ENCODE measurements at places on chromosomes 3 and 15.

DNA sequence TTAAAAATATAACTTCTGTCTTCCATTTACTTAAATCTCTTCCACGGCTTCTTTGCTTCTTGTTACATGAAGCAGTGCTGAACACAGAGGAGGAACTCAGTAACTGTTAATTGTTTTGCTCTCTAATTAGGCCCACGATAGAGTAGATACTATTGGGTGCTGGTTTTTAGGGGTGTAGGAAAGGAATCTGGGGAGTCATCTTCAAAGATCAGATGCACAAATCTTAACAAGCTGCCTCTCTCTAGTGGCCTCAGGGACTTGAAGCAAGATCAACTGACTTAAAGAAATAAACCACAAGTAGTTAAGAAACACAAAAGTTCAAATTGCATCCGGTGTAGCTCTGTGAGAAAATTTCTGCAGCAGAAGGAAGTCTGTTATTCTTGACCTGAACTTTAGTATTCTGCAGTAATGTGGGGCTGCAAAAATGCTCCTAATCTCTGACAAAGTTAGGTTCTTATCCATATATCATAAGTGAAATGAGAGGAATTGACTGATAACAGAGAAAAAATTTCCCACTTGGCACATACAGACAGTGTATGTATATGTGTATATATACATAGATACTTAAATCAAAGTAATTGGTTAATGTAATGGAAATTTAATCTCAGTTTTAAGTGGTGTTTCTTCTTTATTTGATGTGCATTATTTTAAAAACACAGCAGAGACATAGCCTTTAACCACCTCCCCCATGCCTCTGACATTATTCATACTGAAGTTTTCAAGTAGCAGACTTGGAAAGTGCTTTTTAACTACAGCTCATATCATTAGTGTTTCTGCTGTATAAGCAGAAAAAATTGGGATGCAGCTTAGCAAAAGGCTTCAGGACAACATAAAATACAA is 51.8 kb downstream of the CHST2 start:
- DNase-seq, result no peak

DNA sequence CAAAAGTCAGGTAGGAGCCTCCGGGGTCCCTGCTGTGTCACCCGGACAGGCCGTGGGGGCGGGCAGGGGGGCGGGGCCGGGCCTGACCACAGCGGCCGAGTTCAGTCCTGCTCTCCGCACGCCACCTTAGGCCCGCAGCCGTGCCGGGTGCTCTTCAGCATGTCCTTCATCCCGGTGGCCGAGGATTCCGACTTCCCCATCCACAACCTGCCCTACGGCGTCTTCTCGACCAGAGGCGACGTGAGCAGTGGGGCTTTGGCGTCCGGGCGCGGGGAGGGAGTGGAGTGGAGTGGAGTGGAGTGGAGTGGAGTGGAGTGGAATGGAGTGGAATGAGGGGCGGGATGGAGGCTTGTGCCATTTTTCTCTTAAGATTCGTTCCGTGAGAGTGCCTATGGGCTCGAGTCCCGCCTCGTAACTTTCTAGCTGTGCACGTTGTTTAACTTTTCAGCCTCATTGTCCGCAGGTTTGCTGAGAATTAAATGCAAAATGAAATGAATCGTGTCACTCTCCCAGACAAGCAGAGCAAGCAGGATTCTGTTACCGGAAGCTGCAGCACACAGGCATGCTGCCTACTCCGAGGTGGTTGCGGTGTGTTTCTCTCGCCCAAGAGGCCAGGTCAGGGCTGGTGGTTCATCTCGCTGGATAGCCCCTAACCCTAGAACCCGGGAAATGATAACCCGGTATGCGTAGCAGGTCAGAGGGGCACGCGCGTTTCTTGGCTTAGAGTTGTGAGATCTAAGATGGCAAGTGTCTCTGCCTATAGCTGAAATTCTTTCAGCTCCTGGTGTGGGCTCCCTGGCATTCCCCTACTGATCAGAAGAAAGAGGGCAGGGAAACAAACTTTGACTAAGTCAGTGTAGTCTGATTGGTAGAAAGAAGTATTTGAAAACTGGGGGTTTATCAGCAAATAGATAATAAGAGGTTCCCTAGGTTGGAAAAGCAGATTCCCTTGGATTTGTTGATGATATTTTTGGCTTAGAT is at the start of gene FAH:
Gene FAH (plus strand): TSS at position 104 of the 981 bp plus-strand sequence. CDS start 56 bp downstream, at position 160.
- peak; percentile 78 for DNase-seq

GRCh38 chr15:55873024-55873720 is 120.2 kb downstream of the NEDD4 start:
- no peak for DNase-seq

GRCh38 chr3:67044295-67044694 is 46.2 kb downstream of the KBTBD8 start:
- DNase-seq, result no peak

- DNase-seq, result peak; percentile 37
Measured at GRCh38 chr3:14872706-14873105, 53.9 kb downstream of the FGD5 start.

- DNase-seq, result no peak
Measured at GRCh38 chr3:174700736-174701135, 158.4 kb upstream of the NAALADL2 start.

- no peak for DNase-seq
Measured at GRCh38 chr15:58179741-58180381, 41.7 kb downstream of the AQP9 start.

- DNase-seq, result no peak
Measured at GRCh38 chr3:135056733-135057310, 261.8 kb downstream of the EPHB1 start.

DNA sequence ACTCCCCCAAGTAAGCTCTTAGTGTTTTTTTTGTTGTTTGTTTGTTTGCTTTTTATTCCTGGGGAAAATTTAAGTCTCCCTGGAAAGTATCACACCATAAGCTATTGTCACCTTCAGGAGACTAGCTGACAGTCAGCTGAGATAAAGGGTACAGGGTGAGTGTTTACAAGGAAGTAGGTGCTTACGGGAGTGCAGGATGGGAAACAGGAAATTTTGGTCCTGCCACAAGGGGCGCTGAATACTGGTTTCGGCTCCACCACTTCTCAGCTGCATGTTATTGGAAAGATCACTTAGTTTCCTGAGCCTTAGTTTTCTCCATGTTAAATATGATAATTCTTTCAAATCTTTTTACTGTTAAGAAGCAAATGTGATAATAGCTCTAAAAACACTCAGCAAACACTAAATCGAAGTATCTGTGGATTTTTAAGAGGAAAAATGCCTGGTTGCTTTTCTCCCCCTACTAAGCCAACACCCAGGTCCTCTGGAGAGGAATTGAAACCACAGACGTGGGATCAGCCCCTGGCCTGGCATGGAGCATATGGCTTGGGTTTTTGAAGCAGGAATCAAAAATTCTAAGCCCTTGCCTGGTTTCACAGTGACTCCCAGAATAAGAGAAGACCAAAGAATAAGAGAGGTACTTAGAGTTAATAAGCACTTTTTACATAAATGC is 90.7 kb downstream of the SCN11A start:
- DNase-seq, result peak; percentile 90

- DNase-seq, result no peak
Measured at GRCh38 chr3:146921693-146922092, 316.5 kb upstream of the PLSCR5 start.

DNA sequence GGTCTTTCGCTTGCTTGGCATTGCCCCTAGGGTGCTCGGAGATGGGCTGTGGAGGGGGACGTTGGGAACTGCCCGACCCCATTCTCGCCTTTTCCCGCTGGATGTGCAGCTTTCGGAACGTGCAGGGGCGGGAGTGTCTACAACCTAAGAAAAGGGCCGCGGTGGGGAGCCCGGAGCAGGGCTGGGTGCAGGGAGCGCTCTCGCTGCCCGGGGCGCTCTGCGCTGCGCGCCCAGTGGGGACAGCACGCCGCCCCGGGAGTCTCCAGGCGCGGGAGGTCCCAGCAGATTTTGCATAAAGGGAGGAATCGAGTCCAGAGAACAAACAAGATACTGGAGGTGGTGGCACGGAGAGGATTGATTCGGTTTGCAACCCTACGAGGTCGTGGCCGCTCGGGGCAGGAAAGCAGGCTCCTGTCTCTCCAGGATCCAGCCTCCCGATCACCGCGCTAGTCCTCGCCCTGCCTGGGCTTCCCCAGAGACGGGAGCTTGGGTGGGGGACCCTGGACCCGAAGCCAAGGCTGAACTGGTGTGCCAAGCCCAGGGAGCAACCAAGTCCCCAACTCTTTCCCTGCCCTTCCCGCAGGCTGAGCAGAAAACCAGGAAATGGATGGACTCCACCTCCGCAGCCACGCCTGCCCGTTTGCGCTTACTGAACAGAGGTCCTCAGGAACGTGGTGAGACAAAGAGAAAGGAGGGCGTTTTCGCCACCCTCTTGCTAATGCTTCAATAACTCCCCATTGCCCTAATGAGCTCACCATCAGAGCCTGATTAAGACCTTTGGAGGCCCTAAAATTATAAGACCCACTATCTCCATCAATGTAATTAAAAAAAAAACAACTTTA is 59.7 kb downstream of the NOX5 start:
- peak; percentile 92 for DNase-seq

DNA sequence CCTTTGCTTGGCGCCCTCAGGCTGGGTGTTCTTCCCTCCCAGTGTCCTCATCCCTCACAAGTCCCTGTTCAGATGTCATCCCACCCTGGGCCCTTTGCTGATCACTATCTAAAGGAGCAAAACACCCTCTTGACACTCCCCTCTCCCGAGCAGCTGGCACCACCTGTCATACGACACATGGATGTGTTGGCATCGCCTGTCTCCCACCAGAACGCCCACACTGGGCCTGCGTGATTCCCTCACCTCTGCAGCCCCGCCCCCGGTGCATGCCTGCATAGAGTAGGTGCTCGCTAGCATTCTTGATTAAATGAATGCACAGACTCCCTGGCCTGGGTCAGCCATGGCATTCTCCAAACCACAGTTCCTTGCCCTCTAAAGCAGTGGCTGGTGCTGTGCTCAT is 75.8 kb downstream of the DNAJB8 start:
- no peak for DNase-seq

DNA sequence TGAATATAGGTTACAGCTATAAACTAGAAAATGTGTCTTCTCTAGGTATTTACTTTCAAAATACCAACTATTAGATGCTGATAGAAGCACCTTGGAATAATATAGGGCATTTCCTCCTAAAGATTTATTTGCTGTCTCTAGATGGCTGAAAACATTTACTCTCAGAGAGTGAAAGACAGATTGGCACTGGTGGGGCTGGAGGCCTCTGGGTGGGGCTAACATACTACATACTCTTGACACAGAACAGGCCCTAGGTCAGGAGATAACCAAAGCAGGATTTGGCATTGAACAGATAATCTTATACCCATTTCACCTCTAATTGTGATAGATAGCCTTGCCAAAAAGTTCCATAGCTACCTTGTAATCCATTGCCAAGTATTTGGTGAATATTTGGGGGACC is 253.3 kb upstream of the TBC1D5 start:
- DNase-seq, result no peak

DNA sequence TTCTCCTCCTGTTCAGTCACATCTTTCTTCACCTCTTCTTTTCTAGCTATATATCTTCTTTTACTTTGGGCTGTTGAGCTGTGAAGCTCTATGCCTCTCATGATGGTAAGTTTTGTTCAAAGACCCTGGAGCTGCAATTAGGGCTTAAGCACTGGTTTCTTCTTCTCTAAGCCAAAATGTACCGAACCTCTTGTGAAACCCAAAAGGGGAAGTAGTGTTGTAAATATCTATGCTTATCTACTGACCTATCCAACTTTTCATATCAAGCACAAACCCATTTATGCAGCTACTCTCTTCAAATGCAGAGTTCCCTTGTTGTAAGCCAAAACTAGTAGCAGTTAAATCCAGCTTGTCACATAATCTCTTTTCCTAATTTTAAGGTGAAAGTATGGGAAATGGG is 123.6 kb upstream of the CD96 start:
- no peak for DNase-seq

DNA sequence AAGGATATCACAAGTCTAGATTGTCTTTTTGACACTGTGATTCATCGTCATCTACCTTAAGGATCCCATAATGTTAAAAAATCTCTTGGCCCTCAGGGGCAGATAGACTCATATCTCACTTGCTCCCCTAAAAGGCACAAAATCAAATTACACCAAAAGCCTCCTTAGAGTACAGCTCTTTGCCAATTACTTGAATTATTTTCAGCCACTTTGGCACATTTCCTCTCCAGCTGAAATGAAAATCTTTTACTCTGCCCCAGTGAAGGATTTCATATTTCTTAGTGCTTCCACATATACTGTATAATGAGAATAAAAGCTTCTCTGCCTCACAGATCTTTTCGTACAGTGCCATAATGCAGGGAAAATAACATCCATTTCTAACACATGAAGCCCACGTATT is 190.7 kb upstream of the GBE1 start:
- no peak for DNase-seq

GRCh38 chr3:52839892-52840545 is 5.2 kb upstream of the MUSTN1 start:
- DNase-seq, result no peak

DNA sequence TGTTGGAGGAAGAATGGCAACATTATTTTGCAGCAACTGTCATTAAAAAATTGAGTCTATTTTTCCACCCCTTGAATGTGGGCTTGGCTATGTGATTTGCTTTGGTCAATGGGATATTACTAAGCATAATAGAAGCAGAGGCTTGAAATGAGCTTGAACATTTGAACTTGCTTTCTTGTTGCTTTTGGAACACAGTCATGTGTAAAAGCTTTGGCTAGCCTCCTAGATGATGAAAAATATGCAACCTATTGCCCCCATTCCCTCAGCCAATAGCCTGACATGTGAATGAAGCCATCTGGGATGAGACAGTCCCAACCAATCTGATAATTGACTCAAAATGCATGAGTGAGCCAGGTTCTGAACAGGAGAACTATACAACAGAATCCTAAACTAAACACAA is 78.4 kb downstream of the PLSCR2 start:
- DNase-seq, result no peak

DNA sequence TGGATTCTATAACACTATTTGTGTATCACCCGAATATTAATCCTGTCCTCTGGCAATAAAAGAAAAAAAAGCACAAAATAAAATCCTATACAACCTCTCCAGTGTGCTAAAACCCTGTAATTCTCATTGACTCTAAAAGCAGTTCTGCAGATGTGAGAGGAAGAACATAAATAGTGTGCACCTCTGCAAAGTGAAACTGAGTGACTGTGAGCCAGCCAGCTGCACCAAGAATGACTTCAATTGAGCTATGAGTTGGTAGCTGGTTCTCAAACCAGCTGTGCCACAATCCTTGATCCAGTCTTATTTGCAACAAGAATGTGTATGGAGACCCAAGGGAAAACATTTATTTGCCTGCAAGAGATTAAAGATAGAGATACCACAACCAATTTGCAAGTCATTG is 31.2 kb upstream of the COL8A1 start:
- no peak for DNase-seq

- DNase-seq, result peak; percentile 73
Measured at GRCh38 chr3:15629860-15630597, 28.5 kb downstream of the BTD start.

DNA sequence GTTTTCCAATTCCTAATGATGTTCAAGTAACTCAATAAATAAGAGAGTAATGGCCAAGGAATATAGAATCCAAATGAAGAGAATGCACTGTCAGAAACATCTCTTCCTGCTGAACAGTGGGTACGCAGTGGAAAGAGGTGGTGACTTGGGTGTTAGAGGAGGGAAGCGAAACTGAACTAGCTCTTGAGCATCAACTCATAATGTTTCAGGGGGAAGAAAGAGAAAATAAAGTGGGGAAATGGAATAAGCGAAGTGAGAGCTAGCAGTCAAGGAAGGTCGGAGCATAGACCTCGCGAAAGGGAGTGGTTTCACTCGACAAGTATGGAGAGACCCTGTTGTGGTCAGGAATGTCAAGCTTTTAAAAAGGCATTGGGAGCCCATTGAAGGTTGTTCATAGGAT is 309.5 kb downstream of the GAP43 start:
- no peak for DNase-seq
